ENCODE measurements at places on chromosomes 7 and 10.

GRCh38 chr7:31788445-31788844, 101.4 kb downstream of the PPP1R17 start:
- no peak for DNase-seq

GRCh38 chr7:42685911-42686310, 226.0 kb downstream of the C7orf25 start:
- no peak for DNase-seq

DNA sequence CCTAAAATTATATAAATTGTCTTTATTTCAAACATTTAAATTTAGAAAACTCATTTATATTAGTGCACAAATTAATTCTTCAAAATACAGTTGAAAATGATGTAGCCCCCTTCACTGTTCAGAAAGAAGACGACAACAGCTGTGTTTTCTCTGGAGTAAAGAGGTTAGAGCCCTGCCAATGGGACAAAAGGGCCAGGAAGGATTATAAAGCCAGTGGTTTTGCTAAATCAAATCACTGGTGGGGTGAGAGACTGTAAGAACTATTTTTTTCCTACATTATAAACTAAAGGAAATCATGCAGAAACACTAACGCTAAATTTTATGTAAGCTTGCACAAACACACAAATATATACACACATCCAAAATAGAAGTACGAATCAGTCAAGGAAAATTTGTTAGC, 386.6 kb downstream of the PARD3 start:
- no peak for DNase-seq

DNA sequence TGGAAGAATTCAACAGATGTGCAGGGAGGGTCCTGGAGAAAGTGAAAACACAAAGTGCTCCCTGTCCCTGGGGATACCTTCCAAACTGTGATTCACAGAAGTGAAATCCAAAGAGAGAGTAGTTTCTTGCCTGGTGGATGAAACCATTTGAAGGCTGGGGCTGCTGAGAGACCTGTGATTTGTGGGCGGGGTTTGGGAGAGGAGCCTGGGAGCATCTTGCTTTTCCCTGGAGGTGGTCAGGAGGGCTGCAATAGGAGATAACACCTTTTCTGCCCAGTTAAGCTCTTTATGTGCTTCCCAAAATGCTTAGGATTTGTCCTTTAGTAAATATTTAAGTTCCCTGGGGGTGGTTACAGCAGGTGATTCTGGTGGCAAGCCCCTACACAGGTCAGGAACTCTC, 105.3 kb upstream of the TPK1 start:
- no peak for DNase-seq

- DNase-seq = no peak
Measured at GRCh38 chr10:131569851-131570715, 258.6 kb upstream of the TCERG1L start.

GRCh38 chr7:122803323-122803722, 82.9 kb downstream of the CADPS2 start:
- DNase-seq = no peak

GRCh38 chr10:99529591-99530107, 3.1 kb upstream of the NKX2-3 start:
- DNase-seq = no peak

DNA sequence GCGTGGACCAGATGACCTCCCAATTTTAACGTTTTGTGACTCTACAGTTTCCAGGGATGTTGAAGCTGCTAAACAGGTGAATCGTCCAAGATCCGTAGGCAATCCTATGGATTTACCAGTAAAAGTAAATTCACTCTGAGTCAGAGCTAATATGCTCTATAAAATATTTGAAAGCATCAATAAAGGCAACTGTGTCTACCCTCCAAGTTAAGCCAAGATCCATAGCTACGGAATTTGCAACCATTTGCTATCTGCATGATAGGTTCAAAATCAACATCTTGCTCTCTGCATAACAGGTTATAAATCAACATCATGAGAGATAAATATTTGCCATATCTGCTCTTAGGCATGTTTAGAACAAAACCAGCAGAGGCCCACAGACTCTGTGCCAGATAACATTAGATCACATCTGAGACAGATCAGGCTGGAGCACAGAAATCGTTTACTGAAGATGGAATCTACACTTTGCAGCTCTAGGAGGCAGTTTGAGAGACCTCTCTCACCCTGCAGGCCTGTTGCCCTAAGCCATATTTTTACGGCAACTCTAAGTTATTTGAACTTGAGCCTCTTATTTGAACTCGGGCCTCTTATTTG, 80.7 kb upstream of the PDCD4 start:
- no peak for DNase-seq

GRCh38 chr7:155733582-155734444, 78.5 kb downstream of the SHH start:
- no peak for DNase-seq

DNA sequence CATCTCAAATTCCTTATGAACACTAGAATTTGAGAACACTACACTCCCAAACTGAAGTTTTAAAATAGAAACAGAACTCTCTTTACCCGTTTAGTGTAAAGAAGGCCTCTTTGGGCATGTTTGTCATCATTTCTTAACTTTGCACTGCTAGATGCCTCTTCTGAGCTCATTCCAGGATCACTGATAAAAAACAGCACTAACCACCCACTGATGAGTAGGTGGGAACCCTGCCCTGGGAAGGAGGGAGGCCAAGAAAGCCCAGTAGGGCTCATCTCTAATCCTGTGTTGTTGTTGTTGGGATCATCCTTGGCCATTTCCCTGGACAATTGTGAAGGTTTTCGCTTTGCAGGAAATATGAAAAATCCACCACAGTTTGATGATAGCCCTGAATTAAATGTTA, 68.2 kb downstream of the CUBN start:
- no peak for DNase-seq

- no peak for DNase-seq
Measured at GRCh38 chr7:73519867-73520672, 2.0 kb downstream of the BAZ1B start.

DNA sequence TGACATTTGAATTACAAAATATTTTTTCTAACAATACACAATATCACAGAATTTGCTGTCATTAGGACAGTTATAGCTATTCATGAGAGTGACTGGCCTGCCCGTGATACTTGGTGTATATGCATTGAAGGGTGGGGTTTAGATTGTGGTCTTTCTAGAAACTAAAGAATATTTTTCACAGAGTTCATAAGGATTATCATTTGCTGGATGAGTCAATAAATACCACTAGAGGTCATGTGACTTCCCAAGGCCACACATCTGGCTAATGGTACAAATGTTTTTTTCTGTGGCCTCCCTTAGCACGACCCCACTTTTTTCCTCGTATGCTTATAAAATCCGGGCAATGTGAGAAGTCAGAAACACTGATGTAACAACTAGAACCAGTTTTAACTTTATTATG, 5.2 kb downstream of the OPTN start:
- no peak for DNase-seq

- DNase-seq = no peak
Measured at GRCh38 chr10:77001206-77001605, 636.4 kb downstream of the KCNMA1 start.

GRCh38 chr10:129969184-129969910, 5.3 kb upstream of the EBF3 start:
- DNase-seq = no peak

GRCh38 chr10:61157182-61157581, 213.2 kb upstream of the RHOBTB1 start:
- DNase-seq = no peak

DNA sequence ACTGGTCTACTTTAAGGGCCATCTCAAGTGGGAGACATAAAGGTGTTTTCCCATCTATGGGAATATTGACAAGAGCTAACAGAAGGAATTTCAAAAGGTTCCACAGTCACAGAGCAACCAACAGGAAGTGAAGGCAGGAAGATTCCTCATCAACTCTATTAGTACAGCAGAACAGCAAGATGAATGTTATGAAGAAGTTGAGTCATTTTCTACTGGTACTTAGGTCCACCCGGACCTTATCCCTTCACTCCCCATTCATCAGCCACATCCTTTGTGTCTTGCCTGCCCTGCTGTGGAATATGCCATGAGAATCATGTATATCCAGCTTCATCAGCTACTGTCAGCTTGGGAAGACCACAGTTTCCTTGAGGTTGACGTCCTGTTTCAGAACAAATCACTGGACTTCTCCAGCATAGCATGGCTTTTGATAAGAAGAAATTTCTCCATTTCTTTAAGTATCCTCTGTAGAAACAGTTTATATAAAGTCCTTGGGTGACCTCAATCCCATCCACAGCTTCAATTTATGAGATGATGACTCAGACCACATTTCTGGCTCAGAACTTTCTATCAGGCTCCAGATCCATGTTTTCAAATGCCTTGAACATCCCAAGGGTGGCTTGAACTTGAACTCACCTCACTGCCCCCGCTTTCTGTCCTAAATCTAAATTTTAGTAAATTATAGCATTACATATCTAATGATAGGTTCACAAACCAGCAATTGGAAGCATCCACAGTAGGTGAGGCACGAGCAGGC, 84.9 kb upstream of the AGK start:
- no peak for DNase-seq

GRCh38 chr7:39540320-39540719, 25.9 kb upstream of the YAE1 start:
- no peak for DNase-seq

DNA sequence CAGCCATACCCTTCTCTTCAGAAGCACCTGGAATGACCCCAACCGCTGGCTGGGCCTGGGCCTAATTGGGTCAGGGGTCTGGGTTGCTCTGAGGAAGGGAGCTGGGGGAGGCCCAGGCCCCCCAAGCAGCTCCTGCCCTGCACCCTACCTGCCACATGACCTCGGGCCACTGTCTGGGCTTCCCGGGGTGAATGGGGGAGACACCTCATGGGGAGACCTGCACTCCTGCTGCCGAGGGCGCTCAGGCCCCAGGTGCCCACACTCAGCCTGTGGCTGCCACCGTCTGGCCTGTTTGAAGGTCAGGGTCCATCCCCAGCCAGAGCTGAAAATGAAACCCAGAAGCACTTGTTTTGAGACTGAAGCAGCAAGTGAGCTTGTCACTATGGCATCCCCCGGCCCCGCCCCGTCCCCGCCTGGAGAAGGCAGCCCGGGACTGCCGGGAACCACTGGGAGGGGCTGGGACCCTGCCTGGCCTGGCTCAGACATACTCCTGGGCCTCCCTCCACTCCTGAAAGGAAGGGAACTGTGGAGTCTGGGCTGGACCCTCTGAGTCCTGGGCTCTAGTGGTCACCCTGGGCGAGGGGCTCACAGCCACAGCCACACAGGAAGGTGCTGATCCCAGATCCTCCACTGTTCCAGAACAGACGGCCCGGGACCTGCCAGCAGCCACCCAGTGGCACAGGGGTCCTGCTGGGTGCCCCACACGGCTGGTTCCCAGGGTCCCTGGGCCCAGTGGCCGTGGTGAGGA, 7.4 kb upstream of the MICALL2 start:
- no peak for DNase-seq

GRCh38 chr7:155776606-155777005, 35.7 kb downstream of the SHH start:
- no peak for DNase-seq

DNA sequence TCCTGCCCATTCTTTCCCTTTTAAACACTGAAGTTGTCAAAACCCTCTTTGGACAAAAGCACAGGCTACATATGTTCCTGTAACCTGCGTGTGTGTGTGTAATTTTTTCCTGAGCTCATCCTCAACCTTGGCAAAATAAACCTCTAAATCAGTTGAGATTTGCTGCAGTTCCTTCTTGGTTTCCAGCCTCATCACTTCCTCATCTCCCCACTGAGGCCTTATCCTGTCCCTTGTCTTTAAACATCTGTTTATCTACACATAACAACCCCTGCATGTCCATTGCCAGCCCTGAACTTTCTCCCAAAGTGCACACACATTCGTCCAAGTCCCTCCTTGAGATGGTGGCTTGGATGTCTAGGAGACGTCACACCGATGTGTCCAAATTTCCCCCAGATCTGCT, 35.5 kb downstream of the LYZL2 start:
- DNase-seq = no peak

- DNase-seq = no peak
Measured at GRCh38 chr7:67825356-67825755, 828.7 kb downstream of the TYW1 start.

- DNase-seq = peak; percentile 83
Measured at GRCh38 chr10:45249978-45250693, 65.3 kb downstream of the OR13A1 start.

GRCh38 chr7:4725850-4726450, 43.9 kb downstream of the FOXK1 start:
- DNase-seq = no peak

DNA sequence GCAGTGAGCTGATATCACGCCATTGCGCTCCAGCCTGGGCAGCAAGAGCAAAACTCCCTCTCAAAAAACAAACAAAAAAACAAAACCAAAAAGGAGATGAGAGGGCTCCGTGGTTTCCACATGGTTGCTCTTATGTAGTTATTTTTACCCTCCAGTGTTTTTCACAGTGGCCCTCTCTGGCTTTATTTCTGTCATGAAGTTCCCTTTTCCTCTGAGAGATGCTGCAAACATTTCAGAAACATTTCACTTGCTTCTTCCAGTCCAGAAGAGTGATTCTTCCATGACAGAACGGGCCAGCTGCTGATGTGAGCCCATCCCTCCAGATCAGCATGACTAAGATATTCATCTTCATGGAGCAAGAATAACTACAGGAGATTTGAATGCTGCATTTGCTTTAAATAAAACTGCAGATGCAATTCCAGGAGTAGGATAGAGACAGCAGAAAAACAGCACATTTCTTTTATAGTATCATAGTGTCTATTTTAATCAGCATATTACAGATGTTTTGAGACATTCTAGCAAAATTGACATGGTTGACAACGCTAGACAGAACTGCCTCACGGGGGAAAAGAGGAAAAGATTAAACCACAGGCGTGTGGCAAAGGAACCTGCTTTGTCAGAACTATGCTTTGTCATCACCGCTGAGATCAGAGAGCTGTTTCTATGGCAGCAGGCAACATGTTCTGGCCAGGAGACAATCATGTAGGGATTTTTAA, 40.3 kb downstream of the NRCAM start:
- peak; percentile 79 for DNase-seq

DNA sequence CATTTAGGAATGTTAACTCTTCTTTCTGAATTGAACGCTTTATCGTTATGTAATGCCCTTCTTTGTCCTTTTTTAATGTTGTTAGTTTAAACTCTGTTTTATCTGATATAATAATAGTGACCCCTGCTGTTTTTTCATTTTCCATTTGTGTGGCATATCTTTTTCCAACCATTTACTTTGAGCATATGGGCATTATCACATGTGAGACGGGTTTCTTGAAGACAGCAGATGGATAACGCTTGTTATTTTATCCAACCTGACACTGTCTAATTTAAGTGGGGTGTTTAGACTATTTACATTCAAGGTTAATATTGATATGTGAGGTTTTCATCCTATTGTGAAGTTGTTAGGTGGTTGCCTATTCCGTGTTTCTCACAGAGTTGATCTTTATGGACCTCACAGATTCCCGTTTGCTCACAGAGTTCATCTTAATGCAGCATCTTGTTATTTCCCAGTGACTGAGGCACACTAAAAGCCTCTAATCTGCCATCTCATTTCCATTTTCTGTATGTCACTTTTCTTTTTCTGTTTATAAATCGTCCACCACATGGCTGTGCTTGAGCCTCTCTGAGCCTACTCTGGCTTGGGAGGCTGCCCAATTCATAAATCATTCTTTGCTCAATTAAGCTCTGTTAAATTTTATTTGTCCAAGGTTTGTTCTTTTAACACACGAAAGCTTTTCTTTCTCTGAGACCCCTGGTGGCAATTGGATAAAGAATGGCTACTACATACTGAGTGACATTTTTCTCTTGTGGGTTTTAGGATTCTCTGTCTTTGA, 286.2 kb downstream of the HTR7 start:
- no peak for DNase-seq

- no peak for DNase-seq
Measured at GRCh38 chr7:143290293-143290692, 2.1 kb downstream of the CASP2 start.
